ENCODE measurements at places on chromosomes 6 and 20. TPM values are rescaled to one million over a fixed set of nuclear protein-coding genes. Genes with fewer than 3 reads are reported as not detected.

GRCh38 chr20:1860446-1860845 is 34.8 kb upstream of the SIRPA start:
- DNase-seq: no peak
- no peak overlapping the region for H3K27ac ChIP-seq
- no peak overlapping the region for H3K4me3 ChIP-seq

DNA sequence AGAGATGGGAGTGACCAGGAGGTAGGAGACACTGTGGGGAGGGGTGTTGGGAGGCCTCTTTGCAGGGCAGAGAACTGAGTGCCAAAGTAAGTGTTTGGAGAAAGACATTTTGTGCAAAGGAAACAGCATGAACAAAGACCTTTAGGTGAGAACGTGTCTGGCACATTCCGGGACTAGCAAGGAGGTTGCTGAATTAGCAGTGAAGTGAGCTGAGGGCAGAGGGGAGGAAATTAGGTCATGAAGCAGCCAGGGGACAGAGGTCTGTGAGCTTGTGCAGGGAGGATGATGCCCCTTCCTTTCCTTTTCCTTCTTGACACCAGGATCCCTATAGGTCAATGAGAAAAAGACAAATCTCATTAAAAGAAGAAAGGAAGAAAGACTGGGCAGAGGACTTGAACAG is 21.4 kb upstream of the AHCY start:
- no peaks in the 10 kb centered on the region for H3K36me3 ChIP-seq
- H3K27me3 ChIP-seq: peaks cover 2% of the 10 kb centered on the region
- no peaks in the 10 kb centered on the region for H3K4me1 ChIP-seq
- no peak overlapping the region for H3K27ac ChIP-seq
- DNase-seq: no peak

CASS4 gene
- 2.0 TPM for polyA plus RNA-seq

- H3K36me3 ChIP-seq: no peaks in the 10 kb centered on the region
- H3K4me1 ChIP-seq: peaks cover 7% of the 10 kb centered on the region
- H3K27me3 ChIP-seq: no peaks in the 10 kb centered on the region
- no peak for DNase-seq
- no peak overlapping the region for H3K27ac ChIP-seq
These were observed 42.9 kb downstream of the ARHGAP18 start for GRCh38 chr6:129667034-129667433.

LAMP5 gene
- not detected for polyA plus RNA-seq

GRCh38 chr6:105568142-105568541 is 165.3 kb upstream of the PREP start:
- peaks cover 3% of the 10 kb centered on the region for H3K27me3 ChIP-seq
- H3K36me3 ChIP-seq: no peaks in the 10 kb centered on the region
- H3K4me1 ChIP-seq: no peaks in the 10 kb centered on the region
- no peak for DNase-seq
- no peak overlapping the region for H3K4me3 ChIP-seq

DNA sequence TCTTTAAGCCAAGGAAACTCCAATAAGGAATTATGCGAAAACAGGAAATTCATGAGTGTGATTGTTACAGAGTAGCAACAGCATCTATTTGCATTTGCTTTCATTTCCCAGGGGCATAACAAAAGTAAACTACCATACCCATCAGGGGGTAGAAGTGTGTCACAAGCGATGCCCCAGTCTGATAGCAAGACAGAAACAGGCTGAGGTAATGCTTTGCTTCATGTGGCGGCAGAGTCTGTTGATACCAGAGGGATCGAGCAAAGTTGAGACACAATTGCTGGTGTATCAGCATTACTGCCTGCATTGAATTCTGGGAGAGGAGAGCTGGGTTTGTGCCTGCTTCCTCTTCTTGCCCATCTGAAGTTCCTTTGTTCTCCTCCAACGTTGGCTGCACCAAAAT is 51.2 kb upstream of the LYRM2 start:
- H3K4me3 ChIP-seq: no peak overlapping the region
- no peak for DNase-seq
- no peaks in the 10 kb centered on the region for H3K4me1 ChIP-seq
- H3K36me3 ChIP-seq: peaks cover 98% of the 10 kb centered on the region

DNA sequence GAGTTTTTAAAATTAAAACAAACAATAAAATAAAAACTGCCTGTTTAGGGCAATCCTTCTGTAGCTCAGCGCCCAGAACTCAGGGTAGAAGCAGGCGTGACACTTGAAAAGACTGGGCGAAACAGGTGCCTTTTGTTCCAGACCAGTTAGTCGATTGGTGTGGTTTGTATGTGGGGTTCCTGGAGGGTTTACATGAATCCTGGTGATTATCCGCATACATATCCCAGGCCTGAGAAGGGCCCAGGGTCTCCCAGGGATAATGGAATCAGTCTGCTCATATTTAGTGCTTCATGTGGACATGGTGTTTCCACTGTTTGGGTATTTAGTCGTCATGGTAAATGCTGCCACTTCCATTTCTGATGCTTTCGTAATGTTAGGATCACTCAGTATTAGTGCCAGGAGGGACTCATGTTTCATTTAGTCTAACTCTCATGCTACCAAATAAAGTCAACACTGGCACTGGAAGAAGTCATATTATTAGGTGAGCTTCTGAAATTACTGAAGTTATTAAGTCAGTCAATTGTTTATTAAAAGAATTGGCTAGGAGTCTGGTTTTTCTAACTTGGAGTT is 116.5 kb downstream of the SAMD5 start:
- H3K4me1 ChIP-seq: no peaks in the 10 kb centered on the region
- no peaks in the 10 kb centered on the region for H3K36me3 ChIP-seq
- no peak overlapping the region for H3K27ac ChIP-seq
- H3K4me3 ChIP-seq: no peak overlapping the region

GRCh38 chr6:24052590-24052961 is 73.4 kb upstream of the NRSN1 start:
- H3K4me1 ChIP-seq: no peaks in the 10 kb centered on the region
- H3K4me3 ChIP-seq: no peak overlapping the region
- DNase-seq: no peak
- no peaks in the 10 kb centered on the region for H3K36me3 ChIP-seq

- H3K27ac ChIP-seq: no peak overlapping the region
- DNase-seq: no peak
- no peak overlapping the region for H3K4me3 ChIP-seq
- peaks cover 17% of the 10 kb centered on the region for H3K4me1 ChIP-seq
These were observed 86.8 kb downstream of the ZFP64 start for GRCh38 chr20:52104546-52105441.

DNA sequence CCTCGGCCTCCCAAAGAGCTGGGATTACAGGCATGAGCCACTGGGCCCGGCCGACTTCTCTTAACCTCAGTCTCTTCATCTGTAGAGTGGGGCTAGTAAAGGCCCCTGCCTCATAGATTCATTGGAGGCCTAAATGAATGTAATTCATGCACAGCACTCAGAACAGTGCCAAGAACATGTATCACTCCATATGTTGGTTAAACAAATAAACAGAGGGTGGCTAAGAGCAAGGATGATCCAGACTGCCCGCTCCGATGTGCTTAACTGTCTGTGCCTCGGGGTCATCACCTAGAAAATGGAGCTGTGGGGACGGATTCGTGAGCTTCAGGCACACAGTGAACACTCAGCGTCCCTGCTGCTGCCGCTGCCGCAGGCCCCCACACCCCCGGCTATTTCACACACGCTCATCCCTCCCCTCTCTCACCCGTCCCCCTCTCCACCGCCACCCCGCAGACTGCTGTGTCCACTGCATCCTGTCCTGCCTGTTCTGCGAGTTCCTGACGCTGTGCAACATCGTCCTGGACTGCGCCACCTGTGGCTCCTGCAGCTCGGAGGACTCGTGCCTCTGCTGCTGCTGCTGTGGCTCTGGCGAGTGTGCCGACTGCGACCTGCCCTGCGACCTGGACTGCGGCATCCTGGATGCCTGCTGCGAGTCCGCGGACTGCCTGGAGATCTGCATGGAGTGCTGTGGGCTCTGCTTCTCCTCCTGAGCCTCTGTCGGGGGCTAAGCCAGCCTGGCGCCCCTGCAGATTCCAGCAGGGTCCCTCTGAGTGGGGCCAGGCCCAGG is 14.8 kb downstream of the MDFI start:
- H3K27ac ChIP-seq: no peak overlapping the region
- no peak overlapping the region for H3K4me3 ChIP-seq
- no peaks in the 10 kb centered on the region for H3K36me3 ChIP-seq

DNA sequence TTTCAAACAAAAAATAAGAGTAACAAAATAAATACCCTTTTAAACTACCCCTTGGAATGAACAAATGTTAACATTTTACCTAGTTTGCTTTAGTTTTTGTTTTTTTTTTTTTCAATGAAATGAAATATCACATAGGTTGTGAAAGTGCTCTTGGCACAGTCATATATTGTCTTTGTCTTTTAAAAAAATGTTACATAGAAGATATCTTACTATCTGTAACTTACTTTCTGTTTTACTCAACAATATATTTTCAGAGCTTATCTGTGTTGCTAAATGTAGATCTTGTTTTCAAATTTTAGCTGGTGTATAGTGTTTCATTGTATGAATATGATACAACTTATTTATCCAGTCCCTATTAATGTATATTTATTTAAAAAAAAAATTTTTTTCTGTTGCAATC is 8.6 kb downstream of the CEP57L1 start:
- no peak for DNase-seq
- H3K36me3 ChIP-seq: no peaks in the 10 kb centered on the region
- H3K4me1 ChIP-seq: peaks cover 4% of the 10 kb centered on the region
- H3K4me3 ChIP-seq: no peak overlapping the region

- no peaks in the 10 kb centered on the region for H3K4me1 ChIP-seq
- H3K27ac ChIP-seq: no peak overlapping the region
- DNase-seq: no peak
- H3K36me3 ChIP-seq: no peaks in the 10 kb centered on the region
- no peaks in the 10 kb centered on the region for H3K27me3 ChIP-seq
These were observed 91.0 kb upstream of the FOXA2 start for GRCh38 chr20:22675341-22675740.

POU5F1 gene
- not detected for polyA plus RNA-seq

DNA sequence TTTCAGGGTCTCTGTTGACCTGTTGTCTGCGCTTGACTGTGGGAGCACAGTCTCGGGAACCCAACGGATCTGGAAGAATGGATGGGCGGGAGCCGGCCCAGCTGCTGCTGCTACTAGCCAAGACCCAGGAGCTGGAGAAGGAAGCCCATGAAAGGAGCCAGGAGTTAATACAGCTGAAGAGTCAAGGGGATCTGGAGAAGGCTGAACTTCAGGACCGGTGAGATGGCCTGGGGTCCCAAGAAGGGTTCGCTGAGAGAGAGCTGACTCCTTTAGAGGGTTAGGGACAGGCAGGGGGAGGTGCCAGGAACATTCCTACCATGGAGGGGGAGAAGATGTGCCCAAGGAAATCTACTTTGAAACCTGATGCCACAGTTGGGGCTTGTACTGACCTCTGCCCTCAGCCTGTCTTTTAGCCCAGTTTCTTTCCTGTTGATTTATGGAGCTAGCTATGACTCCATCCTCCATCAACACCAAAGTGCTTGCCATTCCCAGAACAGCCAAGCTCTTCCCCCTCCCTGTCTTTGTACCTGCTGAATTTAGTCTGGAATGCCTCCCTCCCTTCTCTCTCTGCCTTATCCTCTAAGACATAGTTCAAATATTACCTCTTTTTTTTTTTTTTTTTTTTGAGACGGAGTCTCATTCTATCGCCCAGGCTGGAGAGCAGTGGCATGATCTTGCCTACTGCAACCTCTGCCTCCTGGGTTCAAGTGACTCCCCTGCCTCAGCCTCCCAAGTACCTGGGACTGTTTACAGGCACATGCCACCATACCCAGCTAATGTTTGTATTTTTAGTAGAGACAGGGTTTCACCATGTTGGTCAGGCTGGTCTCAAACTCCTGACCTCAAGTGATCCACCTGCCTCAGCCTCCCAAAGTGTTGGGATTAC is 12.2 kb downstream of the CEP250 start:
- H3K4me3 ChIP-seq: no peak overlapping the region
- H3K4me1 ChIP-seq: peaks cover 4% of the 10 kb centered on the region
- DNase-seq: no peak
- H3K27ac ChIP-seq: no peak overlapping the region
- H3K27me3 ChIP-seq: no peaks in the 10 kb centered on the region

KCNQ2 gene
- 0.77 TPM for polyA plus RNA-seq

- H3K4me1 ChIP-seq: no peaks in the 10 kb centered on the region
- no peaks in the 10 kb centered on the region for H3K36me3 ChIP-seq
- H3K27me3 ChIP-seq: no peaks in the 10 kb centered on the region
- no peak overlapping the region for H3K27ac ChIP-seq
- DNase-seq: no peak
These were observed 93.9 kb upstream of the OGFRL1 start for GRCh38 chr6:71194724-71195123.

DNA sequence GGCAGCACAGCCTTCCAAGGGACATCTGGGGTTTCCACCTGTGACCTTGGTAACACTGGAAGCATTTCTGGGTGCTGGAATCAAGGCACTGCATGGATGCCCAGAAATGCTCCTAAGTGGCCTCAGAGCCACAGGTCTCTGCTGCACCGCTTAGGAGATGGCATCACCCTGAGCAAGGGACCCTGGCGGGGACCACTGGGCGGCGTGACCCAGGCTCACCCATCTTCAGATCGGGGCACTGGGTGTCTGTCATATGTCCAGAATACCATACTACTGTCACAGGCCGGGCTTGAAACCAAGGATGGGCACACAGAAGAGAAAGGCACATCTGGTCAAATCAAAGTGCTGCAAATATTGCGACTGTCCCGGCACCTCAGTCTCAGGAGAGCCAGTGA is 45.9 kb downstream of the SSR1 start:
- H3K27ac ChIP-seq: no peak overlapping the region
- H3K4me1 ChIP-seq: no peaks in the 10 kb centered on the region
- H3K36me3 ChIP-seq: no peaks in the 10 kb centered on the region

DNA sequence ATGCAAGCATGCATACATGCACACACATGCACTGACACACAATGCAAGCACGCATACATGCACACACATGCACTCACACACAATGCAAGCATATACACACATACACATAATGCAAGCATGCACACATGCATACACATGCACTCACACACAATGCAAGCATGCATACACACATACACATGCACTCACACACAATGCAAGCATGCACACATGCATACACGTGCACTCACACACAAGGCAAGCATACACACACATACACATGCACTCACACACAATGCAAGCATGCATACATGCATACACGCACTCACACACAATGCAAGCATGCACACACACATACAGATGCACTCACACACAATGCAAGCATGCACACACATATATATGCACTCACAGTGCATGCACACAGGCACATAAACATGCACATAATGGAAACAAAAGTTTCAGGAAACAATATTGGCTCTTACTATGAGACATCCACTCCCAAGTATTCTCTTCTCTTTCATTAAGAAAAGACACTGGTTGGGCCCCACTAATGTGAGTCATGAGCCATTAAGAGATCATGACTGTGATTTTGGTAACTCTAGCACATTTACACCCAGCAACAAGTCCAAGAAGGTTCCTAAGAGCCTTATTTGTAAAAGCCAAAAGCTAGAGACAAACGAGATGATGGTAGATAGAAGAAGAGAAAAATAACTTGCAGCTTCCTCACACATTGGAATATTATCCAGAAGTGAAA is 22.2 kb downstream of the APCDD1L start:
- H3K27ac ChIP-seq: no peak overlapping the region
- no peak overlapping the region for H3K4me3 ChIP-seq
- no peaks in the 10 kb centered on the region for H3K4me1 ChIP-seq
- DNase-seq: no peak
- no peaks in the 10 kb centered on the region for H3K36me3 ChIP-seq
- H3K27me3 ChIP-seq: no peaks in the 10 kb centered on the region

All from CD4-positive, CD25-positive, alpha-beta regulatory T cell (primary cell).